ENCODE measurements at places on chromosomes 2 and 18.

DNA sequence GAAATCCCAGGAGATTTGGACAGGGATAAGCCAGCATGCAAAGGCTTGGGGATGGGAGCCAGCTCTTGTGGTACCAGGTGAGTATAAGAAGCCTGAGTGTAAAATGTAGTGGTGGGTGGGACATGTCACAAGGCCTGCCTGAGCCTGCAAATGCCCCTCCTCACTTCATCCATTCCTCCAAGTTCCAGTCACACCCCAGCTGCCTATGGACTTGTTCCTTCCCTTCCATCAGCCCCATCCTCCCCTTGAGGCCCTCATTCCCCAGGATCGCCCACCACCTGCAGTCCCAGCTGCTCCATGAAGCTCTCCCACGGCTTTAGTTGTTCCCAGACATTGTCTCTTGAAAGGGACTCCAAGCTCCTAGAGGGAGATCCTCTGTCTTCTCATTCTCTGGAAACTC, 81.5 kb downstream of the MARCO start:
- no peak for DNase-seq

- DNase-seq = no peak
Observed at GRCh38 chr2:128589681-128590080, 271.0 kb upstream of the HS6ST1 start.

- no peak for DNase-seq
Observed at GRCh38 chr18:2312440-2312839, 258.9 kb downstream of the METTL4 start.

- no peak for DNase-seq
Observed at GRCh38 chr2:126888046-126888445, 10.6 kb upstream of the TEX51 start.

DNA sequence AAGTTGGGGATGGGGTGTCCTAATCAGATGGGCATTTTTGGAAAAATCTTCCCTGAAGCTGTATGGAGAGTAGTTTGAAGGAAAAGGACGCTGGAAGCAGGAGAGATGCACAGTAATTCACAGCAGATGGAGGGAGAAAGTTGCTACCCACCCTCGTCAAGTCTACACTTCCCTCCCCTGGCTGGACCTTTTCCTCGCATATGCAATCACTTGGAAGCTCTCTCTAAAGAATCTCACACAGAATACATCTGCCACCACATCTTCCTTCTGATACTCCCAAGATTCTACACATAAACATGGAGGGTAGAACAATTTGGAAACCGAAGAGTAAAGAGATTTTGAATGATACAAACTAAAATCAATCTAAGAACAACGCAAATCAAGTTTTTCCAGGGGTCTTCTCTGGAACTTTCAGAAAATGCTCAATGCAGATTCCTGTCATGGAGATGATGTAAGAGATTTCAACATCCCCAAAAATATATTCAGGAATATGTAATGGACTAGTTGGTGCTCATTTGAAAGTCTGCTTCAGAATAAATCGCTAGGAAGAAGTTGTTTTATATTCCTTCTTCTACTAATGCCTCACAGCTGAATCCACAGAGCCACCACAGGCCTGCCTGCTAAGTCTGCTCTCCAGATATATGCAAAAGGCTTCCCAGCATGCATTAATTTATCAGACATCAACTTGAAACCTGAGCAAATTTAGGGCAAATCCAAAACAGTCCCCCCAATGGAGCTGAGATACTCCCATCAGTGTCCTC, 291.5 kb downstream of the LRATD1 start:
- no peak for DNase-seq

DNA sequence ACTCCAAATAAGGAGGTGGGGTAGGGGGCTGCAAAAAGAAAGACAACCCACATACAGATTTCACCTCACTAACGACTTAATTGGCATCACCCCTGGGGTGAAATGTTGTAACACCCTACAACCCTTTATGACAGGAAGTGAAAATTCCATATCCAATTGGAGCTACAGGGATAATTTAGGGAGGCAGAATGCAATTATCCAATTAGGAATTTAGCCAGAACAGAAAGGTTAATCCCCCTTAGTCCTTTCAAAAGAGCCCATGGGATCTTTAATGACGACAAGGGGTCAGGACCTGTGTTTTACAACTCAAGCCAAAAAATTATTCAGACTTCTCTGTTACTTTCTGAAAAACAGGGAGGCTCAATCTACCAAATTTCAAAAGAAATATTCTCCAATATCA, 1027.1 kb downstream of the TMEM182 start:
- DNase-seq = no peak

DNA sequence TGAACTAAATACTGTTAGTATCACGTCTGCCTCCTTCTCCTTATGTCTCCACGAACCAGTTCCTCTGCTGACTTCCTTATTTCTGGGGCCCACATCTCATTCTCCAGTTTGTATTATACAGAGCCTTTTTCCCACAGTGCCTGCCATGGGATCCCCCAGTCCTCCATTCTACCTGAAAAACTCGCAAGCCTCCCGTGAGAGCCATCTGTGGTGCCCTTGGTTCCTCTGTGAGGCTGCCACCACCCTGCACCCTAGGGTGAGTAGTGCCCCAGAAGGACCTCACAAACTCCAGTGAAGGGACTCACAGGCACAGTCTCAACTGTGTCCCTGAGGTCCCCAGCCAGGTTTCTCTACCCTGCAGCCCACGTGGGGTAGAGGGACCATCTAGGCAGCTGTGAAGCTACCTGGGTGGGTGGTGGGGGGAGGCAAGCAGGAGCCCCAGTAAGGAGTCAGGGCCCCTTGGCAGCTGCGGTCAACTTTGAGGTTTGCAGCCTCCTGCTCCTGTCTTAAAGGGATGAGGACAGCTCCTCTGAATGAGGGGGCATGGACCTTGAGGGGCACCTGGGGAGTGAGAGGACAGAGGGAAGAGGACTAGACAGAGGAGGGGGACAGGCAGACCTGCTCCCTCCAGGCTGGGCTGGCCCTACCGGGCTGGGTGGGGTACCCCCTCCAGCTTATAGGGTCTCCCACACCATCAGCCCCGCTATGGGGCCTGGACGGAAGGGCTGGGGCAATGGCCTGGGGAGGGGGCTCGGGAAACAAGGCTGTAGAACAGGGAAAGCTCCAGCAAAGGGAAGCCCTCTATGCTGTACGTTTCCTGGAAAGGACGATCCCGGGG, 1.0 kb downstream of the PSTPIP2 start:
- DNase-seq = no peak

DNA sequence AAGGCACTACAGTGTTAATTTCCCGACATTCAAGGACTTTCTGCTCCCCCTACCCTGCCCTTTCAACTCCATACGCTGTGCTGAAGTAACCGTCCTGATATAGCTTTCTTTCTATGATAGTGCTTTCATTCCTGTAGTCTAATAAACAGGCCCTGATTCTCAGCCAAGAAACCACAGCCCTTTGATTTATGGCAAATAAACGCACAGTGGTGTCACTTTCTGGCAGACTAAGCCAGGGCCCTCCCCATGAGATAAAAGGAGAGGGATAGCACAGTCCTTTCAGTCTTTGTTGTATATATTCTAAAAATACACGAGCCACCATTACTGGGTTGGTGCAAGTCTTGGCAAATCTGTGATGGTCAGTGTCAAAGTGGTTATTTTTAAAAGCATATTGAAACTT, 291.2 kb downstream of the ALPK2 start:
- DNase-seq = no peak
